ENCODE measurements at places on chromosomes 1 and 21.

DNA sequence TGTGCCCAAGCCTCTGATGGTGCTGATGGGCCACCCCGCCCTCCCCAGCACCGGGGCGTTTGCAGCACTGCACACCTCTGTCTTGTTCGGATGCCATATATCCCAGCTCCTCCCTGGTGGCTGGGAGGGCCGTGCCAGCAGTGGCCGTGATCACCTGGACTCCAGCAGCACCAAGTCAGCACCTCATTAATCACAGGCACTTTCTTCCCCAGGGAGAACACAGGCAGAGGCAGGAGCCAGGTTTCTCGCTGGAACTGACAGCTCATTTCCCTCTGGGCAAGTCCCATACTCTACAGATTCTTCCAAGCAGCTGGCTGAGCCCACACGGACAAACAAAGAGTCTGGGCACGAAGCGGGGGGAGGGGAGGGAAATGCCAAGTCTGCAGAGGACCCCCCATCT, 141.7 kb upstream of the EDN2 start:
- no peak for DNase-seq

DNA sequence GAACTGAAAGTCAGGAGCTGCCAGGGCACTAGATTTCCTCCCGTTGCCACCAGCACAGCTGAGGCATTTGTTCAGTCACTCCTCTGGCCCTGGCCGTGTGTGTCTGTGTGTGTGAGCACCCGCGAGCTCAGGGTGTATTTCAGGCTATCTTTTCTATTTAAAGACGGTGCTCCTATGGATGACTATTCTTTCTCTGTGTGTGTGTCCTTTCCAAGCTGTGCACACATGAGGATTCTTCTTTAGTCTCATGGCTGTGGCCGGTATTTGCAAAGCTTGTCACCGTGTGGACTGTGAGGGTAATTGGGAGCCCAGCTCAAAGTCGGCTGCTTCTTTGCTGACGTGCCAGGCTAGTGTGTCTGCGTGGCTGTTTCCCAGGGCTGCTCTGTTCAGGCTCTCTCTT, 3.0 kb upstream of the KCND3 start:
- no peak for DNase-seq

DNA sequence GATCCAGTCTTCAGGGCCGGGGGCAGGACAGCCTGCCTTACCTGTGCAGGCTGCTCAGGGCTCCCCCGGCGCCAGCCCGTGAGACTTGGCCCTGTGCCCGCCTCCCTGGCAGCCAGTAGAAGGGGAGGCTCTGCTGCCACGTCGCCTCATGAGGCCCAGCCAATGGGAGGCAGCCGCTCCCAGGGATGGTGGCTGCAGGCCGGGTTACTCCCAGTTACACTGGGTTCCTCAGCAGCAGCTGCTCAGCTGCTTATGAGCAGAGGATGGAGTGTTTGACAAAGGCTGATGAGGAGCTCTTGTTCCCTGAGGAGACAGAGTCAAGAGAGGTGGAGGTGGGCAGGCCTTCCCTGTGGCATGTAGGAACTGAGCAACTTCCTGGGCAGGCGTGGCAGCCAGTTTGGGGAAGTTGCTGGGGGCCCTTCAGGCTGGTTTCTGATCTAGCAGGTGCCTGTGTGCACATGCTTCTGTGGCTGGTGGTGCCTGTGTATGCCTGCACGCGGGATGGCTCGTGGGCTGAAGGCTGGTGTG, 5.5 kb downstream of the MFSD2A start:
- no peak for DNase-seq

- no peak for DNase-seq
Observed at GRCh38 chr1:9347095-9347850, 54.6 kb downstream of the SPSB1 start.

GRCh38 chr1:15038232-15039016, 115.1 kb upstream of the TMEM51 start:
- DNase-seq: no peak

DNA sequence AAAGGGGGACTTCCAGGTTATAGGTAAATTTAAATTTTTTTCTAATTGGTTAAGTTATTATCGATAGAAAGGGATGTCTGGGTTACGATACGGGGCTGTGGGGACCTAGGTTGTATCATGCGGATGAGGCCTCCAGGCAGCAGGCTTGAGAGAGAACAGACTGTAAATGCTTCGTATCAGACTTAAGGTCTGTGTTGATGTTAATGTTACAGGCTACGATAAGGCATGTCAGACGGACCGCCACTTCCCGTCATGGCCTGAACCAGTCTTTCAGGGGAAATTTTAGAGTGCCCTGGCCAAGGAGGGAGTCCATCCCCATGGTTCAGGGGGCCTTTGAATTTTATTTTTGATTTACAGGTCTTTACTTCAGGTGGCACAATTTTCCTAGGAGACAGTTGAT, 16.7 kb downstream of the ABCG1 start:
- DNase-seq: no peak

GRCh38 chr1:17819129-17819802, 64.1 kb downstream of the ACTL8 start:
- no peak for DNase-seq

DNA sequence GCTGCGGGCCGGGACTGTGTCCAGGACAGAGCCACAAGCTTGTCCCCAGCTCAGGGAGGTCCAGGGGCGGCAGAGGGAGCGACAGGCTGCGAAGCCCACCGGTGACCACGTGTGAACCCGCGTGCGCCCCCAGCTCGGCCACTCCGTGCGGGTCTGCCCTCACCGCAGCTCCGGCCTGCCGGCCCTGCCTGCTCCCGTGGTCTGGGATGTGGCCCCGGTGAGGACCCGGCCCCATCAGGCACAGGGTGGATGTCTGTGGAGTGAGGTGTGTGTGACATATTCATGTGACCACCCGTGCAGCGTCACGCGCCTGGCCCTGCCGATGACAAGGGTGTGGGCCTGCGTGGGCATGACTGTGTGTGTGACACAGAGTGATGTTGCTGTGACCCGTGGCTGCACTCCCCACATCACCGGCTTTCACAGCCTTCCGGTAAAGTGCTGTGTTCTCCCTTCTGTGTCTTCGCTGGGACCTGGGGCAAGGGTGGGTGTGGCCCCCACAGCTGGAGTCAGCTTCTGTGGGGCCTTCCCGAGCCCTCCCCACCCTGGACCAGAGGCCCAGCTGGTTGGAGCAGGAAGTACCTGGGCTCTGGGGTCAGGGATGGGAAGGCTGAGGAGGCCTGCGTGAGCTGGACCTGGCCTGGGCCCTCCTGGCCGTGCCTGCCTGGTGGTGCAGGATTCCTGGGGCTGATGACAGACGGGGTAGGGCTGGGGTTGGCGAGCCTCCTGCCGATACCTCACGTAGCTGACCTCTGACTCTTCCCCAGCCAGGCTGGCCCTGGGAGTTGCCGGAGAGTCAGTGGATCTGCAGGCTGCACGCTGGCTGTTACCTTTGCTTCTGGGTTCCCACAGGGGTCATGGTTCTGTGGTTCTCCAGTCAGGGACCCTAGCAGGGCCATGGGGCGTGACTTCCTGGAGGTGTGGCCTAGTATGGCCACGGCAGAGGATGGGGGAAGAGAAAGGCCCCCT, 4.1 kb downstream of the RNF223 start:
- DNase-seq: peak; percentile 61

GRCh38 chr1:61109158-61109557, 26.8 kb downstream of the NFIA start:
- no peak for DNase-seq

DNA sequence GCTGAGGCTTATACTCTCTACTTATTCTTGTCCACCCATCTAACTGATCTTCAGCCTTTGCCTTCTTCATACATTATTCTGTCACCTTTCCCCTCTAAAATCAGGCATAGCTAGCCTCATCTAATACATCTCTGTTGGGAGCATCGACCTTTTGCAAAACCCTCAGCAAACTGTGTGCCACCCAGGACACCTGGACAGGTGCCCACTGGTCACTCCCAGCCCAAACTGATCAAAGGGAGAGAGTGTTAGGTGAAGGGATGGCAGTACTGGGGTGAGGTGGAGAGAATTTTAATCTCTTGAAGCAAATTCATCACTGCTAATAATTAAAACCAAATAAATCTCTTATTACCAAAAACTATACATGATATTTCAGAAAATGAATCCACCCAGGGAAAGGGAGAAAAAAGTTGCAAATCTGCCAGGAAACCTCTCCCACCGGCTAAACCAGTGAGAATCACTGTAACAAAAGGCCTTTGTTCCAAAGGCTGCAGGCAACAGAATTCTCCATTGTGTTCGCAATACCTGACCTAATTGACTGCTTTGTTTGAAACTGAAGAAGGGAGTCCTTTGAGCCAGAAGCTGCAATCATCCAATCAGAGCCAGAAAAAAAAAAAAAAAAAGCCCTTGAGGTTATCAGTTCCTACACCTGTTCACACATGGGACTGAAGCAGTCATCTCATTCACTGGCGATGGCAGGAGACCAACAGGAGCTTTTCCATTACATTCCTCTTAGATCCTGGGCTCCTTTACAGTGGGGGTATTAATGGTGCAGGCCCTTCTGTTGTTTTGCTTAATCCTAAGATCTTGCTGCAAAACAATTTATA, 172.6 kb downstream of the APP start:
- DNase-seq: no peak

DNA sequence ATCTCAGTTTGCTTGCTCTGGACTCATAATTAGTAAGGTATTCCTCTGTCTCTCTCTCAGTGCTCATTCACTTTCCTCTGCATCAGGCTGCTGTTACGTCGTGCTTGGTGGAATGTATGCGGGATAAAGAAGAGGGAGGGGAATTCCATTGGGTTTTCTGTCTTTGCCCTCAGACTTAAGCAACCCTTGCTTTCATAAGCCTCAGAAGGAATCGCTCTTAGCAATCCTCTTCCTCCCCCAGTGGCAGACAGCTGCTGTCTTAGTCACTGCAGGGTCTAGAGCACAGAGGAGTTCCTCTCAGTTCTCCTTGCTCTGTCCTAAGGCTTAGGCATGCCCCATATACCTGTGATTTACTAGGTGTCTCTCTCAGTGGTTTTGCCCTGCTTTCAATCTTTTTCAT, 19.1 kb upstream of the NTMT2 start:
- DNase-seq: peak; percentile 44

- no peak for DNase-seq
Observed at GRCh38 chr21:15051644-15052458, 12.9 kb downstream of the NRIP1 start.

GRCh38 chr1:69982992-69983391, 222.4 kb downstream of the LRRC40 start:
- peak; percentile 14 for DNase-seq

DNA sequence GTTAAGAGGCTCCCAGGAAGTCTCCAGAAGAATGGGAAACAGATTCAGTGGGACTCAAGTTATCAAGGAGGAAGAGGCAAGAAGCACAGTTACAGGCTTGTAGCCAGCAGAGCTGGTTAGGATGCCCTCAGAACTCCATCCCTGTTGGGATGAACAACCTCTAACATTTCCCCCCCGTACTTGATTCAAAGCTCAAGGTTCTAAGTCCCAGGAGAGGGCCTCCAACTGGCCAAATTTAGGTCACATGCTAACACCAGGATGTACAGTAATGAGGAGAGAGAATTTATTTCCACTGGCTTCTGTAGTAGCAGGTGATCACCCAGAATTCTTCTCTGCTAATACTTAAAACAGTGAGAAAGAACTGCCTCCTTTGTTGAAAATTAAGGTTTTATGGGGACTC, 22.3 kb upstream of the HSPA13 start:
- no peak for DNase-seq

GRCh38 chr1:53465023-53465957, 6.1 kb downstream of the DMRTB1 start:
- no peak for DNase-seq

- DNase-seq: no peak
Observed at GRCh38 chr21:19326531-19327319, 923.1 kb upstream of the TMPRSS15 start.

DNA sequence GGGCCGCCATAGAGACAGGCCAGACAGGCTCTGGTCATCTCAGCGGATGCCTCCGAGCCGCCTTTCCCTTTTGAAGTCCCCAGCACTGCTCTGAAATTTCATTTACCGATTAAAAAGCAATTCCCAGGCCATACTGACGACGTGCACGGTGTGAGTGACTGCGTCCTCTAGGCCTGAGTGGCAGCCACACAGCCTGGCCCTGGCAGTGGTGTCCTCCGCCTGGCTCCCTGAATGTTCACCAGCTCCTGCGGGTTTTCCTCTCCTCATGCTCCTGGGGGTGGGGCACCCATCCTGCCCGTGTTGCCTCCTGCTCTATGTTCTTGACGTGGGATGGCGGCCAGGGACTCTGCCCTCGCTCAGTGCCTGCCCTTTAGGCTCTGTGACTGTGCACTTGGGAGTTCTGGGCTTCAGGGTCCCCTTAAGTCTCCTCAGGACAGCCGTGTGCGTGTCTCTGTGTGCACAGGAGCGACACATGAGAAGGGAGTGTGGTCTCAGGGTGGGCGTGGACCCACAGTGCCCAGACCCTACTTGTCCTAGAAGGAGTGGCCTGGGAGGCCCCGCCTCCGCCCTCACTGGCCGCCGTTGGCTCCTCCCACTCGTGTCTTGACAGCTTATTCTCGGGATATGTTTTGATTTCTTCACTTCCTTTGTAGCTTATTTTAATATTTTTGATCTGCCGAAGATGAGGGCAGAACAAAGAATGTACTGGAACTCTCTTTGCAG, 3.6 kb downstream of the SKI start:
- DNase-seq: peak; percentile 86

- peak; percentile 82 for DNase-seq
Observed at GRCh38 chr1:21490774-21491487, 18.3 kb upstream of the ALPL start.

- no peak for DNase-seq
Observed at GRCh38 chr21:15534450-15534886, 195.3 kb upstream of the USP25 start.

DNA sequence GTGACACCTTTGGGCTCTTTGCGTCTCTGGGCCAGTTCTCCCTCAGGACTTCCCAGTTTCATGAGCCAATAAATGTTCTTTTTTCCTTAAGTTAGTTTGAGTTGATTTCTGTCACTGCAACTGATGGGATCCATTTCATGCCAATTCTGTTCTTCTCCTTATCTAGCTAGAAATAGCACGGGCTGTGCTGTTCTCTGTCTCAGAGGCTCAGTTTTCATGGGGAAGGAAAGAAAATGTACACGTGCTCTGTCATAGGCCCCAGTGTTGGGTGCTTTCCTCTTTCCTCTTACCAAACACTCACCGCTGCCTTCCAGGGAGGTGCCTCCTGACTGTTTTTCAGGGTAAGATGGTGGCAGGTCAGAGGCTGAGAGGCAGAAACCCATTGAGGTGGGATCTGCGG, 43.2 kb upstream of the ACTL8 start:
- no peak for DNase-seq

GRCh38 chr1:12619792-12620487, 1.9 kb upstream of the DHRS3 start:
- DNase-seq: peak; percentile 86

- DNase-seq: peak; percentile 80
Observed at GRCh38 chr1:244322791-244323521, 128.8 kb downstream of the ADSS2 start.

DNA sequence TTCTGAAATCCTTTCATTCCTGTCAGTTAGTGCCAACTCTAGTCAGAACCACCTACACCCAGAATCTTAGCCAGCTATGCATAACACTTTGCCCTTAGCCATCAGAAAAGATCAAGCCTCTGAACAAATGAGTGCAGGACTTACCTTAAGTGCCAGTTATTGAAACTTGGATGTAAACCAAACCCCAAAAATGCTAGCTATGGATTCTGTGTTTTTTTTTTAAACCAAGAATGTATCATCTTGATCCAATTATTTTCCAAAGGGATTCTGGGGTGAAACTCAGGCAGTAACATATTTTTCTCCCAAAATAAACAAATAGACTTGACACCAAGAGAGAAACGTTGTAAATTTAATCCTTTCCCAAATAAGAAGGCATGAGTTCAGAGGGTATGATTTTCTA, 538.6 kb upstream of the ADAMTS5 start:
- peak; percentile 26 for DNase-seq

GRCh38 chr1:200328379-200328778, 81.5 kb downstream of the ZNF281 start:
- DNase-seq: no peak

Measured in AG08396 (cell line).